Spinal cord (tissue), 10 donors: ENCODE measurements at places on chromosomes 3 and 15. TPM values are rescaled to one million over a fixed set of nuclear protein-coding genes. Genes with fewer than 3 reads are reported as not detected.

SIN3A gene
- total RNA-seq, result 37.5 TPM

MAP3K13 gene
- 35.3 TPM for total RNA-seq

ADCY5 gene
- 56.7 TPM for total RNA-seq

ATP10A gene
- 4.6 TPM for total RNA-seq

PLXNB1 gene
- 37.6 TPM for total RNA-seq

DNA sequence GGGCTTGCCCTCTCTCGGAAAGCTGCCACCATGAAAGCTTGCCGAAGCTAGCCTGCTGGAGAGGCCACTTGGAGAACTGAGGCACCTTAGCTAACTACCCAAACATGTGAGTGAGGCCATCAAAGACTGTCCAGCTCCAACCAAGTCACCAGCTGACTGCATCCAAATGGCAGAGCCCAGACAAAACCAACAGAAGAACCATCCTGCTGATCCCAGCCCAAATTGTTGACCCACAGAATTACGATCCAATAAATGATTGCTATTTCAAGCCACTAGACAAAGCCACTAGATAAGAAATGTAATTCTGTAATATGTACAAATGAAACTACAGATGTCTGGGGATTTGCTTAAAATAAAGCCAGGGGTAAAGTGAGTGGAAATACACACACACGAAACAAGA, 109.8 kb upstream of the TRPM1 start:
- no peak for DNase-seq

DNA sequence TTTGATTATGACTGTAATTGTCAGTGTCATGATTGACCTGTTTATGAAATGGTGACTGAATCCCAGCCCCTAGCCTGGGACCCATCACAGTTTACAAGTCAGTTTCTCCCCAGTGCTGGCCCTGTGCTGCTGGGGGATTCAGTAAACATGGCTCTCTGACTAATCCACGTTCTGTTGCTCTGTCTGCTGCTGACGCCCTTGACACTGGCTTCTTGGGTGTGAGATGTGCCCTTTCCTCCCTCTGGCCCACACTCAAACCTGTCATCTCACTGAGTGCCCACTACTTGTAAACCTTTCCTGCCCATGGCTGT, 84.2 kb downstream of the COL6A5 start:
- no peak for DNase-seq

DNA sequence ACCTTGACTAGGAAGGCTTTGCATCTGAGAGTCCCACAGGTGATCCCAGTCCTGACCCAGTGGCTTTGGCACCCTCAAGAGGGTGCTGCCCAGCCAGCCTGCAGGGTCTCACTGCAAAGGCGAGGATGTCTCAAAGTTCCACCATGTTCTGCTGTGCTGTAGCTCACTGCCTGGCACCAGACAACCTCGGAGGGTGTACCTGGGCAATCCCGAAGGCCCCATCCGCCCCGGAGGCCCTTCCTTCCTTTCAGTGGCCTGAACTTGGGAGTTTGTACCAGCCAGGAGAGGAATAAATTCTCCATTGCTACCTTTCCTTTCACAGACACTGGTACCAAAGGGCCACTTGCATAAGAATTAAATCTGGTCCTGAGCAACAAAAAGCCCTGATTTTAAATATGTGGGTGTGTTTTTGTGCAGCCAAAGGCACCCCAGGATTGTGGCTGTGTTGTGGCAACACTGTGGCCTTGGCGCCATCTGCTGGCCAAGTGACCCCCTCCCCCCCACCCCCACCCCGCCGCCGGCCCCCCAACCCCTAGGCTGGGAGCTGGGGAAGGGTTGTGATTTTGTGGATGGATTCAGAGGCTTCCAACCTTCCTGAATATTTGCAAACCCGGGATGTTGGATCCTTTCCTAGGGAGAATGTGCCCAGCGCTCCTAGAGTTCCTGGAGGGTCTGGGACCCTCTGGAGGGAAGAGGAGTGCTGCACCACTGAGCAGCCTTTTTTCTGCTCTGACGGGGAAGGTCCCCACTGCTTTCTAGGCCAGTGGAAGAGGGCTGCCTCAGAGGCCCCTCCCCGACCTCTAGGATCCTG, 9.7 kb upstream of the PTPN23 start:
- peak; percentile 20 for DNase-seq

DNA sequence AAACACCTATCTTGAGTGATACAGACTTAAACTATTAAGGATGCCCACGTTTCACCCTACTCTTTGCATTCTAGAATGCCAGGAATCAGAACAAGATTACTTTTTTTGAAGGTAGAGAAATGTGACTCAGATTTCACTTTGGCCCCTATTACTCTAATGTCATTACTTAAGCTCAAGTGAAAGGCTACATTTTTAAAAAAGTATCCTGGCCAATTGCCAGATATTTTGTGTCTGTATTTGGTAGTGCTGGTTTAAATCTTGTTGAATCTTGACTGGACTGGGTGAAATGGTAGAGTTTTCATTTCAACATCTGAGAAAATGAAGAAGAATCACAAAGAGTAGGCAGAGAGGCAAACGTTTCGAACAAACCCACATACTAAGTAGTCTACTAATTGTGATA, 218.2 kb upstream of the UBE2E1 start:
- DNase-seq, result no peak

DNA sequence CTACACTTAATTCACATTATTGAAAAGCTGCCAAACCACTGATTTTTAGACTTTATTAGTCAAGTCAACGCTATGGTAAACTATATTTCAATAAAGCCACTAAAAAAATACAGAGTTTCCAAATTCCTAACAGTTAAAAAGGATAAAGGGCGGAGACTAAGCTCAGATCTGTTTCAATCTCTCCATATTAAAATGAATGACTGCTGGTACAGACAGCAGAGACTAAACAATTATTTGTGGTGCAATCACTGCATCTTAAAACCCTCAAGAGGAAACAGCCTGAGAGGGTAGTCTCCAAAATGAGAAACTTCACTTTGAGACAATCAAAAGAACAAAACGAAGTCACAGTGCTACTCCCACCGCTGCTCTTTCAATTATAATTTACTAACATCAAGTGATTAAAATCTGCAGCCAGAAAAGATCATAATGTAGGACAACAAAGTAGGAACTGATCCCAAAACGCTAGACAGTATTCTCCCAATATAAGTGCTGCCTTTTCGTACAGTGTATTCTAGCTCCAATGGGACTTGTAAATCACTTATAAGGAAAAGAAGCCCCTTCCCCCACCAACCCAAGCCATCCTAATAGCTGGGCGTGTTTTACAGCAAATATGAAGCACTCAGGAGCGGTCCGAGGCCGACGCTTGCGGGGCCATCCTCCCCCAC, 1.2 kb downstream of the UBP1 start:
- no peak for DNase-seq

DNA sequence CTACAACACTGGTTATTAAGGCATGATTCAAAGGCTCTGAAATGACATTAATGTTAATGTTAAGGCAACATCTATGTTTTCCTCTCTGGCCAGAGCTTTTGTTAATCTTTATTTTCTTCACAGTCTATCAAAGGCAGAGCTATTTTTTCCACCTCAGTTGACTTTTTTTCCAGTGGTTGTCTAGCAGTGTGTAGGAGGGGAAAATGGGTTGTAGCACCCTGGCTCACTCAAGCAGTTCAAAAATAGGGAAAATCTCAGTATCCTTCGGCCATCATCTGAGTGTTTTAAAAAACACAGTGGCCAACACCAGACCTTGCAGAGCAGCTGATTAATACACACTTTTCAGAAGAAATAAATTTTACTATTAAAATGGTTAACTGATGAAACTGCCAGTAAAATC, 21.4 kb downstream of the CBLB start:
- no peak for DNase-seq
